Fibroblast of the aortic adventitia (primary cell): ENCODE measurements at places on chromosomes 7 and 10. TPM values are rescaled to one million over a fixed set of nuclear protein-coding genes. Genes with fewer than 3 reads are reported as not detected.

GRCh38 chr7:28558236-28558635 lies 145.9 kb downstream of the CREB5 start:
- no peak for DNase-seq

DNA sequence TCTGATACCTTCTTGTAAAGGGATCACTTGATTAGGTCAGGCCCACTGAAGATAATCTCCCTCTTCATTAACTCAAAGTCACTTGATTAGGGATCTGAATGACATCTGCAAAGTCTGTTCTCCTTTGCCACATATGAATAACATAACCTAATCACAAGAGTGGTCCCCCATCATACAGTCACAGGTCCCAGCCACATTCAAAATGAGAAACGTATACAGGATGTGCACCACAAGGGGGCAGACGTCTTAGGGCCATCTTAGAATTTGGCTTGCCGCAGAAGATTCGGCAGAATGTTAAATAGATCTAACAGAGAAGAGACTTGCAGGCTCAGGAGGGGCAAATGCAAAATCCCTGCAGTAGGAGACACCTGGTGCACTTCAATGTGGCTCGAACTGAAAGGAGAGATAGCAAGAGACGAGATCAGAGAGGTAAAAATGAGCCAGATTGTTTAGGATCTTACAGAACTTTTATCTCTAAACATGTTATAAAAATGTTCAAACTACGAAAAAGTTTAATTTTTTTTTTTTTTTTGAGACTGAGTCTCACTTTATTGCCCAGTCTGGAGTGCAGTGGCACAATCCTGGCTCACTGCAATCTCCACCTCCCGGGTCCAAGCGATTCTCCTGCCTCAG lies 10.4 kb upstream of the SMC3 start:
- DNase-seq: peak; percentile 72

- DNase-seq: no peak
Observed at GRCh38 chr10:123274306-123275135, 120.3 kb downstream of the BUB3 start.

GRCh38 chr7:24169077-24169624 lies 114.8 kb upstream of the NPY start:
- no peak for DNase-seq

DNA sequence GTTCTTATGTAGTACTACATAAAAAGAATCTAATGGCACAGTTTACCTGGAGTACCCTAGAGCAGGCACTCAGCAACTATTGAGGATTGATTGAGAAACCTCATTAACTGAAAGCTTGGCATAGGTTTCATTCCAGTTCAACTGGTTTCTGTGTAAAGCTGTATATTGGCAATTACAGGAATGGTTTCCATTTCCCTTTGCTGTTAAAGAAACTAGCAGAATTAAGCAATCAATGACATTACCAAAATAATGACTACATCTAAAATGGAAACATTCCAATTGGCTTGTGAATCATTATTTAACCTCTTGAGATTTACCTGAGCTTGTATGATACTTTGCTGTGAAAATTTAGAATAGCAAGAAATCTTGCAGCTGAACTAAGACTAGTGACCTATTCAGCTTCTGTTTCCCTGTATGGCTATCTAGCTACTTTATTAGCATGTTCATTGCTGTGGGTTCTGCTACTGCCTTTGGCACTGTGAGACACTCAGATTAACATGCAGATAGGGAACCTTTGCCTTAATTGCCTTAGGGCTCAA lies 33.5 kb upstream of the CADPS2 start:
- no peak for DNase-seq

DNA sequence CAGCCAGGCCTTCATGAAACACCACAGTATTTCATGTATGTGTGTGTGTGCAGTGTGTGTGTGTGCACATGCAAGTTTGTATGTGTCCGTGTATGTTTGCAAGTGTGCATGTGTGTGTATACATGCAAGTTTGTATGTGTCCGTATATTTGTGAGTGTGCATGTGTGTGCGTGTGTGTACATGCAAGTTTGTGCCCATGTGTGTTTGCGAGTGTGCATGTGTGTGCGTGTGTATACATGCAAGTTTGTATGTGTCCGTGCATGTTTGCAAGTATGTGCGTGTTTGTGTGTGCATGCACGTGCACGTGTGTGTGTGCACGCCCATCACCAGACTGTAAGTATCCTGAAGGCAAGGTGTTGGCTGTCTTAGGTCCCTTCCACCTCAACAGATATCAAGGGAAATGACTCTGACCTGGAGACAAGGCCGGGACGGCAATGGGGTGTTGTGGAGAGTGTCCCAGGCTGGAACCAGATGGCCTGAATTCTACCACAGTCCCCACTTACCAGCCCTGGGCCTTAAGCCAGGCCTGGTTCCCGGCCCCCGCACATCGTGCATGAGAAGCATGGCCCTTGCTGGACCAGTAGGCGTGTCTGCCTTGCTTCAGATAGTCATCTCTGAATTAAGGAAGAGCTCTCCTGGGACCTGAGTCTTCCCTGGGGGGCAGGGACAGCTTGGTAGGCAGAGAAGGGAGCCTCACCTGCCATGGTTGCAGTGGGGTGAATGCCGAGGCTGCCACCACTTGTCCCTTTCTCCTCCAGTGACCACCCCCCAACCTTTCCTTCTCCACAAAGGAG lies 140.0 kb downstream of the GRK5 start:
- no peak for DNase-seq

- DNase-seq: no peak
Observed at GRCh38 chr7:153638821-153639435, 413.3 kb upstream of the DPP6 start.

DNA sequence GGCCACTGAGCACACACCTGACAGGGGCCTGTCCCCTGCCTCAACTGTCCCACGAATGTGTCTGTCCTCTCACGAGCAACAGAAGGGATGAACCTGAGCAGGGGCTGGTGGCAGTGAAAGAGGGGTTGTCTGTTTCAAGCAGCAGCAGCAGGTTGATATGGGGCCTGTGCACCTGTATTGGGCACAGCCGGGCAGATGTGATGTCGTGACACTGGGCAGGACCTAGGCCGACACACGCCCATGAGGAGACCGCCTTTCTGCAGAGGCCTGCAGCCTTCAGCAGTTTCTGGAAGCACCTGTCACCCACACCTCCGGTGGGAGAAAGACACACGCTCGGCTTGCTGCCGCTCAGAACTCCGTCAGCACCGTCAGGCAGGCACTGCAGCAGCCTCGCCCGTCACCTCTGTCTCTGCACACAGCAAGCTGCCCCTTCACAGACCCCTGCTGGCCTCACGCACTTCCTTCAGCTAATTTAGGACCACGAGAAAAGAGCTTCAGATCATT lies 48.5 kb downstream of the AMZ1 start:
- DNase-seq: no peak

- peak; percentile 57 for DNase-seq
Observed at GRCh38 chr7:151309311-151309710, 32.3 kb upstream of the NUB1 start.

DNA sequence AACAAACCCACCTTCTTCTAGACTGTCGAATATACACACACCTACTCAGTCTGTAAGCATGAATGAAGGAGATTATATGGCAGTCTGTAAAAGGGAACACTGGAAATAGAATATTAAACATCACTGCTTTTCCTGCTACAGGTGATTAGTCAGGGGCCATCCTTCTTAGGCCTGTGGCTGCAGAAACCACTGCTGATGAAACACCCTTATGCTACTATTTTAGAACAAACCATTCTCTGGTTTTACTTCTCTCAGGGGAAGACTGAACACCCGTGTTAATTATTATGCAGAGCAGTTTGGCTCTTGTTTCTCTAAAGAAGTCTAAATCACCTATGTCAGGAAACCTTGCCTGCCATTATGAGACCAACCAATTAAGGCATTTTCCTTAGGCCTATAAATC lies 351.1 kb upstream of the KLF6 start:
- no peak for DNase-seq

The MRPL43 gene
- total RNA-seq: 27.8 and 38.2 TPM in 2 replicates

The PON3 gene
- total RNA-seq: 0.82 TPM in 1 of 2 replicates, not detected in the other

The SH2B2 gene
- total RNA-seq: 2.0 and 4.9 TPM in 2 replicates

The VSTM4 gene
- 4.7 and 6.5 TPM in 2 replicates for total RNA-seq

The ITPRID1 gene
- total RNA-seq: not detected in 2 replicates
